ENCODE measurements at places on chromosomes 3 and 15. TPM values are rescaled to one million over a fixed set of nuclear protein-coding genes. Genes with fewer than 3 reads are reported as not detected.

Gene RPSA
- total RNA-seq: 1,387 TPM

Gene HTR3D
- not detected for total RNA-seq

Gene PRTG
- total RNA-seq: 4.7 TPM

Gene GOLGA6L9
- 4.2 TPM for total RNA-seq

Gene TNFAIP8L3
- 2.1 TPM for total RNA-seq

Gene EHHADH
- 1.0 TPM for total RNA-seq

Gene PRR20G
- total RNA-seq: not detected

Gene GOLGA8S
- total RNA-seq: not detected

Gene CFAP20DC
- 1.6 TPM for total RNA-seq

Gene FOXL2NB
- total RNA-seq: not detected

Gene ALDH1A3
- 15.7 TPM for total RNA-seq

Gene TMCC1
- 65.8 TPM for total RNA-seq

Gene ENTPD3
- 1.6 TPM for total RNA-seq

Gene PRRT3
- 0.52 TPM for total RNA-seq

Gene CPNE9
- total RNA-seq: 0.52 TPM

Gene GABRG3
- under 0.01 TPM for total RNA-seq

Gene CLDN16
- total RNA-seq: under 0.01 TPM

Gene FNDC3B
- 140 TPM for total RNA-seq

Gene FILIP1L
- 29.2 TPM for total RNA-seq

Gene SLC9C1
- 1.0 TPM for total RNA-seq

Gene IGSF11
- total RNA-seq: 2.6 TPM

Gene GP5
- total RNA-seq: under 0.01 TPM

Gene DNAH12
- 0.52 TPM for total RNA-seq

Gene STAB1
- total RNA-seq: 67.3 TPM

Gene ST3GAL6
- total RNA-seq: 14.1 TPM

Gene DENND4A
- 30.8 TPM for total RNA-seq

Gene FANCI
- total RNA-seq: 12.0 TPM

Gene ANKRD28
- 43.8 TPM for total RNA-seq

Gene USF3
- 8.4 TPM for total RNA-seq

Gene CHRM5
- total RNA-seq: not detected

Gene PLAAT1
- total RNA-seq: 14.6 TPM

Gene SIDT1
- total RNA-seq: 2.1 TPM

Gene RPP14
- 20.4 TPM for total RNA-seq

Gene AHSG
- total RNA-seq: 0.52 TPM

Gene TRPC1
- 32.9 TPM for total RNA-seq

Gene PTPRG
- 48.5 TPM for total RNA-seq

Gene CD200R1L
- total RNA-seq: not detected

Gene RTP3
- total RNA-seq: under 0.01 TPM

Gene SLC2A2
- not detected for total RNA-seq

Gene RTF1
- 31.3 TPM for total RNA-seq

Data from skeletal muscle tissue (tissue), 5 donors.